ENCODE measurements at places on chromosomes 12 and 14. TPM values are rescaled to one million over a fixed set of nuclear protein-coding genes. Genes with fewer than 3 reads are reported as not detected.

- no peak for DNase-seq
These were observed 287.2 kb downstream of the BCAT1 start for GRCh38 chr12:24661657-24662096.

DNA sequence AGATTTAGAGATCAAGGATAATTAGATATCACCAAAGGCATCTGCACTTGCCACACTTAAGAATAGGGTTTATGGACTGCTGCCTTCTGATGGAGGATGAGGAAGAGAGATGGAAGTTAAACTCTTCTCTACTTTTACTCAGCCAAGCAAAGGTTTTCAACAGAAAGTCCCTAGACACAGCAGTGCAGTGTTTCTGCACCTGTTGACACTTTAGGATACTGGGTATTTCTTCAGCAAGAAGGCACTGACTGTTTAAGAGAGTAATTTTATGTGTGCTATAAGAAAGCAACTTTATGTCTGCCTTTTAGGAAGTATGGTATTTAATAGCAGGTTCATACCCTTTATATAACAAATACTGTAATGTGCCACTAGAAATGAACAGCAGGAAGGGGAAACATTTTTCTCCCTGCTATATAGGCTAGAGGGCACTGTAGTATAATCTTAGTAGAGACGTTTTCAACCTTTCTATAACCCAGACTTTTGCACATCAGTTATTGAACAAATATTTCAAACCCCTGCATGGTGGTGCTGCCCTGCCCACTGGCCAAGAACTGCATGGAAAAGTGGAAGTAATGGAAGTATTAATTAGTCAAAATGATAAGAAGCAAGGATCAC lies 225.0 kb upstream of the GRIP1 start:
- DNase-seq, result no peak

Gene TXNRD1
- total RNA-seq, result 82.7 TPM

DNA sequence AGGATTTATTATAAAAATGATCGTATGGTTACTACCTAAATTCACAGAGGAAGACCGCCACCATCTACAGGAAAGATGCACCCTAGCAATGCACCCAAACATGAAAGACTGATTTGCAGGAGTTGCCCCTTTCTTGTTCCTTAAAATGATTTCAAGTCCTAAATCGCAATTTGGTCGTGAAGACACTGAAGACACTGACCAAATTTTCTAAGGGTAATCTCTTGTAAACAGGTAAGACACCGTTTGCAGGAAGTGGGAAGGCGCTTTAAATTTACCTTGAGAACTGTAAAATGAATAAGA lies 1.0 kb downstream of the SOS2 start:
- no peak for DNase-seq

DNA sequence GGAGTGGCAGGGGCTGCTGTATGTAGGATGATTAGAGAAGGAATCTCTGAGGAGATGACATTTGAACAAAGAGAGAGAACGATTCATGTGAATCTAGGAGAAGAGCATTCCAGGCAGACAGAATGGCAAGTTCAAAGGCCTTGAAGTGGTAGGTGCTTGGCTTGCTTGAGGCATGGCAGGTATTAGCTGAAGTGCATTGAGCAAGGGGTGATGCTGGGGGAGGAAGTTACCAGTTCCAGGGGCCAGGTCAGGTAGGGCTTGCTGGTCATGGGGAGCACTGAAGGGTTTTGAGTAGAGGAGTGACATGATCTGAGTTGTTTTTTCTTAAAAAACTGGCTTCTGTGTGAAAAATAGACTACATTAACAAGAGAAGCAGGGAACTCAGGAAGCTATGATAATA lies 71.8 kb downstream of the SPATS2 start:
- DNase-seq, result no peak

All from activated CD4-positive, alpha-beta T cell treated with anti-CD3 and anti-CD28 coated beads, Interleukin-2, amount 10 ng/mL, durations not matched to agents 7 days and 5 days (primary cell).